Stimulated activated CD4-positive, alpha-beta T cell treated with anti-CD3 and anti-CD28 coated beads, Interleukin-12 subunit alpha, Interleukin-12 subunit beta, amount 100 ng/mL, for 48 hours (primary cell): ENCODE measurements at places on chromosomes 5 and 9.

- DNase-seq: no peak
Observed at GRCh38 chr9:94729199-94729598, 2.7 kb downstream of the AOPEP start.

DNA sequence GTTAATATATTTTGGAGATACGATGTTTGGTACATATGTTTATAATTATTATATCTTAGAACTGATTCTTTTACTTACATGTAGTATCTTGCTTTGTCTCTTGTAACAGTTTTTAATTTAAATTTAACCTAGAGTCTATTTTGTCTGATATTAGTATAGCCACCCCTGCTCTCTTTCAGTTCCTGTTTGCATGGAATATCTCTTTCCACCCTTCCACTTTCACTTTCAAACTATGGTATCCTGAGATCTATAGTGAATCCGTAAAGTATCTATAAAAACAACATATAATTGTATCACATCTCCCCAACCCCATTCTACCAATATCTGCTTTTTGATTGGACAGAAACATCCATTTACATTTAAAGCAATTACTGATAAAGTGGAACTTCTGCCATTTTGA lies 7.2 kb downstream of the IRGM start:
- DNase-seq: no peak

- no peak for DNase-seq
Observed at GRCh38 chr9:107043886-107044285, 180.9 kb downstream of the ZNF462 start.

GRCh38 chr9:19381656-19382055 lies 1.6 kb upstream of the RPS6 start:
- DNase-seq: no peak

GRCh38 chr5:117665121-117665520 lies 1090.5 kb upstream of the SEMA6A start:
- no peak for DNase-seq

GRCh38 chr5:150350524-150351344 lies 6.8 kb upstream of the TCOF1 start:
- DNase-seq: peak; percentile 35

GRCh38 chr5:40572937-40573336 lies 106.8 kb upstream of the PTGER4 start:
- no peak for DNase-seq

DNA sequence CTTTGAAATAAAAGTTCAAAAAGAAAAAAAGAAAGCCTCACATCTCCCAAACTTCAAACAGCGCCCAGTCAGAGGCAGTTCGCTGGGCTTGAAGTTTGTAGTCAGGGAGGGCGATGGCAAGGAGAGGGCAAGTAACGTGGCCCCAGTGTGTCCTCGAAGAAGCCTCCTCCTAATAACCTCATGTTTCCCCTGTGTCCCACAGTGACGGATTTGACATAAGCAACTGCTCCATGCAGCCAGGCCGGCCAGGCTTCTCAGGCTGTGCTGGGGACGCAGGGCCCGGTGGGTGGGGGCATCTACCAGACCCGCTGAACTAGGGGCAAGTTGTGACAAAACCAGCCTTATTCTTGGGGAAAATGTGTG lies 172.2 kb downstream of the ERCC6L2 start:
- no peak for DNase-seq

DNA sequence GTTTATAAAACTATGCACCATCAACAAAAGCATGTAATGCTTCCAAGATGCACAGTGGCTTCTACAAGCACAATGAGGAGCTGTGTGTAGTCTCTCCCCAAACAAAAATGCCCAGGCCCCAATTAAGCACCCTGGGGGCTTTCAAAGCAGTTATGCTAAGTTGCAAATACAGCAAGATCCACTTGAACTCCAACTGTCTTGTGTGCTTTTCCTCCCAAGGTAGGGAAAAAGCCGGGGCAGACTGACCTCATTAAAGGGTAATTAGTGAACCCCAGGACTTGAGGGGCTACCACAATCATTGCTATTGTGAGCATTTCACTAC lies 13.1 kb downstream of the ZNF608 start:
- DNase-seq: no peak

DNA sequence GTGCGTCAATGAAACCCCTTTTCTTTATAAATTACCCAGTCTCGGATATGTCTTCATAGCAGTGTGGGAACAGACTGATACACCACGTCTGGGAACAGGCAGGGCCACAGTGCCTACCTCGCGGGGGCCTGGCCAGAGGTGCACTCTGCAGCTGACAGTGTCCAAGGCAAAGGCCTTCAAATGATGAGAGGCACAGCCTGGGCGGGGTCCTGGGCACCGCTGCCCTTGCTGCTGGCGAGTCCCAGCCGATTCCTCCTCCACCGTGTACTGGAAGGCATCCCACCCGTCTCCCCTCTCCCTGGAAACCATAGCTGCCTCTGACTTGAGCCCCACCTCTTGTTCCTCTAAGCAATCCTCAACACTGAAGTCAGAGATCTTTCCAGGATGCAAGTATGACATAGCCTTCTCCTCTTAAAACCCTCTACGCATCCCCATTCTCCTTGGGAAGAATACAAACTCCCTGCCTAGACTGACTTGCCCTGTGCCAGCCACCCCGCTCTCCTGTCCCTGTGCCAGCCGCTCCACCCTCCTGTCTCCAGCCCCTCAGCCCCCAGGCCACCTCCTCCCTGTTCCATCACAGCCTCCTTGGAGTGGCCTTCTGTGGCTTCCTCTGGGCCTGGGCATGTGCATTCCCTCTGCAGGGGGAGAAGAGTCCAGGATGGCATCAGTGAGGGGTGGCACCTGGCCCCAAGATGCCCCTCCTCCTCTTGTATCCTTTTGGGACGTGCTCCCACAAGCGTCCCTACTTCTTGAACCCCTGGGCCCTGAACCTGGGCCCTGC lies 8.1 kb upstream of the COL5A1 start:
- DNase-seq: no peak

DNA sequence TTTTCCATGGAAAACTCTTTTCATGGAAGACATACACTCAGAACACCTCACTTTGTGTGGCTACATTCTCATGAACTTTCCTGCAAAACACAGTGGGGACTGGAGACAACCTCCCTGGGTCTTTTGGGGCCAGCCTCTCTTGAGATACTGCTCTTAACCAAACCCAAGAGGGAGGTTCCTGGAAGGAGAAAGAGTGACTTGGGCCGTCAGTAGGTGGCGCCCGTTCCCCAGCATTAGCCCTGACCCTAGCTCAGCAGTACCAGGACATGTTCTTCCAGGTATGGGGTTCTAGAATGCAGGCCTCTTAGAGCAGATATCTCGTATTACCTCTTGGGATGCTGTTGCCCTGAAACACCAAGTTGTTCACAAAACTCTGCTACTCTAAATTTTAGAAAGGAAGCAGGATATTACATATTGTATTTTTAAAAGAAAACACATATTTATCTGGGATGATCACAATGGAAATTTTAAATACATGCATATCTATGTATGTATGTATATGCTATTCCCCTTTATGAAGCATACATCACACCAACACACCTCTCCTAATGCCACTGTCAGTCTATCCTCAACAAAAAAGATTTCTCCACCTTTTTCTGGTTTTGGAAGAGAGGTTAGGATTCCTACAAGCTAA lies 15.8 kb upstream of the GLIS3 start:
- peak; percentile 65 for DNase-seq
